Epithelial cell of prostate (primary cell): ENCODE measurements at places on chromosomes 1 and 21.

GRCh38 chr1:25146451-25146855 lies 85.8 kb downstream of the SYF2 start:
- DNase-seq = no peak

DNA sequence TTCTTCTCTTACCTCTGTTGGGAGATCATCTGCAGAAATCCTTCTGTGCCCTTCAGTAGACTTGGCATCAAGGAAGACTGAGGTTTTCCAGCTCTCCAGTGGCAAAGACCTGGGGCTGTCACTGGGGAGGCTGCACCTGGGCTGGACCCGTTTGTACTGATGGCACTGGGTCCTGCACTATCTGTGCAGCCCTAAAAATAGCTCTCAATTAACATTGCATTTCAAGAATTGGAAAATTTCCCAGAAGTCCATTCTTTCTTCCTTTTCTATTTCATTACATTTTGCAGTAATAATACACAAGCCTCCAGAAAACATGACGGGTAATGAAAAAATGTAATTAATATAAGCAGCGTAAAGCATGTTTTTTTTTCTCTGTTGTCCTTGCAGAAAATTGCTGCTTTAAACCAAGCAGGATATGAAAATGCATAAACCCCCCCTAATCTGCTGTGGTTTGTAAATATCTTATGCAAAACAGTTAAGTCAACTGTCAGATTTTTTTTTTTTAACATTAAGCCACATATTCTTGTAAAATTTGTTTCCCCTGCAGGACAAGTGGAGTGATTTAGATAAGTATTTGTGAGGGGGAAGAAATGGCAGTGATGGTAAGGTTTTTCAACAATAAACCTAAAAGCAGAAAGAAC lies 64.9 kb downstream of the LMO4 start:
- DNase-seq = no peak

- no peak for DNase-seq
These were observed 25.9 kb downstream of the SZRD1 start for GRCh38 chr1:16392740-16393569.

DNA sequence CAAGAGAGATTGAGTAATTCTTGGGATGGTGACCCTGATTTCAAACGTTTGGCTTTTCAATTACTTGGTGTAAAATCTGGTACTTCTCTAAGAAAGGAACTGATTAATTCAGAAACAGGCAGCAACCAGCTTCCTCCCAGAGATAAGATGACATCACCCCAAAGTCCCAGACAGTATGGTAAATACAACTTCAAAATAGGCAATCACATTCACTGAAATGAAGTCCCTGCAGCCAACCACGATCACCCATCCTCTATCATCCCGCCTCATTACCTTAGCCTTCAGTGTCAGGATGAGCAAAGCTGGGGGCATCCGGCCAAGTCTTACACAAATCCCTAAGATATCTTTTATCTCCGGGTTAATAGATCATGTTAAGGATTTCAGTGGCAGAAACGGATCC lies 26.4 kb upstream of the RUNX1 start:
- peak; percentile 40 for DNase-seq

DNA sequence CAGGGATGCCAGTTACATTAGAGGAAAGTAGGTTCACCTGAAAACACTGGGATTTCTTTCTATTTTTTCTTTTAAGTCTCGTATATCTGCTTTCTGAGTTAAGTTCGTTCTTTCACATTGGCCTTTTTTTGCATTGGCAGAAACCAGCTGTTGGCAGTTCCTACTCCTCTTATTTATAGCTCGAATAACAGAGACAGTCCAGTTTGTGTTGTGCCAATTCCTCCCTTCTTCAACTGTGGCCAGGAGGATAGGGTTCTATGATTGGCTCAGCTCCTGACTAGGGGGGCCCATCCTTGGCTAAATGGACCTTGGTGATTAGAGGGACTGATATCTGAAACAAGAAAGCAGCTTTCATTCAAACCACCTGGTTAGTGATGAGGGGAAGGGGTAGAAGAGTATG lies 115.8 kb downstream of the RPS6KC1 start:
- DNase-seq = no peak

DNA sequence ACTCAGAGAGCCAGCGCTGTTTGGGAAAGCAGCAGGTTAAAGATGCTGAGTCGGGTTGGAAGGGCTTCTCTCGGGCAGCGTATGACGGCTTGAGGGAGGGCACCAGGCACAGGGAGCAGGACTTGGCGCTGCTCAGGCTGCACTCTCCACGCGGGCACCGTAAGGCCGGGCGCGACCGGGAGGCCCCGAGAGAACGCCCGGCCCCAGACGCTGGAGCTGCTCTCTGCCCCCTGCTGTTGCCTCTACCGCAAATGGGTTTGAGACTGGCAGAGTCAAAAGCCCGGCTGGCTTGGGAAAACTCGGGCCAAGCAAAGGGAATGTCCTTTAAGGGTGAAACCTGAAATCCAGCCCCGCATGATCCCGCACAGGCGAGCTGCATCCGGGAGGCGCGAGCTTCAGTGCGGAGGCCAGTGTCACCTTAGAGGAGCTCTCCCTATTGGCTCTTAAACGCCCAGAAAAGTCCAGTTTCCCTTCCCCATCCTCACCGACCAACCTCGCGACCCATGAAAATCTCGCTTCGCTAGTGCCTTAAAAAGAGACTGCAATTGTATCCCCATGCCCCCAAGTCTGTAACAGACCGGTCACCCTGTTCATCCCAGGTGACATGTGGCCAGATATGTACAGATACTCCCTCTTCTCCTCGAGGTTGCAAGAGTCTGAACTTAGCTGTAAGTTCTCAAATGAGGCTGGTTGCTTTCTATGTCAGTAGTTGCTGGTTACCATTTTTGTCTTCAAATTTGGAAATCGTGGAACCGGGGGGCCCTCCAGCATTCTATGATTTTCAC lies 1.1 kb downstream of the PRRX1 start:
- DNase-seq = no peak

GRCh38 chr1:41492341-41492848 lies 7.9 kb upstream of the EDN2 start:
- DNase-seq = no peak

DNA sequence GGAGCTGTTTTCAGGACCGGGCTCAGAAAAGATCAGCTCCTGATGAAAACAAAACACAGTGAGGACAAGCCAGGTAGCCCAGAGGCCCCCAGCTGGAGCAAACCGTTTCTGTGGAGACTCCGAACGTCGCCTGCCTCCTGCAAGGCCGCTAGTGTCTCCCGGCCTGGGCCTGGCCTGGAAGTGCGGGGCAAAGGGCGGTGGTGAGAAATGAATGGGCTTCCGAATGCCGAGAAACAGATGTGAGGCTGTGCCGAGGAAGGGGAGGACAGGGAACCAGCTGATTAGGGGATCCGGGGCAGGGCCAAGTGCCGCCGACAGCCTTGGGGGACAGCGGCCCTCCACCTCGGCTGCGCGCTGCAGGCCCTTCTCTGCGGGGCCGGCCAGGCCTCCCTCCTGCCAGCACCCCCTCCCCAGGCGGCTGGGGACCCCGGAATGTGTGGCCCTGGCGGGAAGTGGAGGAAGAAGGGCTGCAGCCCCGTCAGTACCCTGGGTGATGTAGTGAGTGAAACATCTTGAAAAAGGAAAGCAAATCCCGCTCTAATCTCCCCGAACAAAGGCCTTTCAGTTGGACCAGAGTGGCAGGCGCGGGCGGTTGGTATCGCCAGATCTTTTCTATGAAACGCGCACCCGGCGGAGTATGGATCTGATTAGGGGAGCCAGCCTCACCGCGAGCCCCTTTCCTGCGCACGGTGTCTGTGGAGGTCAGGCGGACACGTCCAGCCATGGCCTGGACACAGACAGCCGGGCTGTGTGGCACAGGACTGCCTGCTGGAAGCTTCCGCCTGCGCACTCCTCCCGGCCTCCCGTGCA lies 52.6 kb downstream of the PRDM16 start:
- DNase-seq = no peak

GRCh38 chr1:46003315-46003714 lies 129.1 kb downstream of the PIK3R3 start:
- no peak for DNase-seq

DNA sequence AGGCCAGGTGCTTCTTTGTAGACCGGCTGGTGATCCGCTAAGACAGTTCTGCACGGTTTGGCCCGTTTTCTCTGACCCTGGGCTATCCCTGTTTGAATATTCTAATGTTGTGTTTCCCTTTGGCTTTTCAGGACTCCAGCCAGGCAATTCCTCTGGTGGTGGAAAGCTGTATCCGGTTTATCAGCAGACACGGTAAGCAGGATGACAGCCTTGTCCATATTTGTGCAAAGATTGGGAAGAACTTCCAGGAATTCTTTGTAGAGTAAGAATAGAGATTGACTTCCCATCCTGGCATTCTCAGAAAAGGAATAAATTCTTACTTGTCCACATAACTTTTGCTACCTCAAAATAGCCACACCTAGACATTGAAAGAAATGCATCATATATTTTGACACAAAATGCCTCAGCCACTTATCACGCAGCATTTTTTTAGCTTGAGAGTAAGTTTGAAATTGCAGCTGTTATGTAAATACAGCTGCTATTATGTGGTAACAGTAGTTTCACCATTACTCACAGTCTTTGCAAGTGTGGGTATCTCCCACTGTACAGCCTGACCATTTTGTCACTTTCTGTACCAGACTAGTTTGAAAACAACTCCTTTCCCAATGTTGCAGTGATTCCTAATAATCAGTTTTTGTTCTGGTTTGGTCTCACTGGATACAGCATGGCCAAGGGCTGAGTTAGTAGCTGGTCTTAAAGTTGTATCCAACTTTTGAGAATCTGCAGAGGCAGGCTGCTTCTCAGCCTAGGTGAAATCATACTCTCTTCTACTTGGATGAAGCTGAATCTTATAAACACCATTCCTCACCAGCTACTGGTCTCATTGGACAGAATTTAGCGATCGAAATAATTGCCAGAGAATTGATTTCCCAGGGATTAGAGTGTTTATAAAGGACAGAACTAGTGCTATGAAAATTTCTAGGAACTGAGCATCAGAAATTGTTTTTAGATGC lies 40.0 kb upstream of the IKBKE start:
- DNase-seq = peak; percentile 94

DNA sequence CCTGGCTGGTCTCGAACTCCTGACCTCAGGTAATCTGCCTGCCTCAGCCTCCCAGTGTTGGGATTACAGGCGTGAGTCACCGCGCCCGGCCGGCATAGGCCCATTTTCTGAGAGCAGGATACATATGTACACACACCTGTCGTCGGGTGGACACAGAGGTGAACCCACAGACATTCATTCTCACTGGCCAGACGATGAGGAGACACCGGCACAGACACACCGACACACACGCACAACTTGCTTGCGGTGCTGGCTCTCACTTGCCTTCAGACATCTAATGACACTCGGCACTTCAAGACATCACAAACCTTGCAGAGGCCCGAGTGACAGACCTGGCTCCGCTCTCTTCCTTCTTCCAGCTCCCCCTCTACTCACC lies 579 bp downstream of the PTCH2 start:
- DNase-seq = no peak

DNA sequence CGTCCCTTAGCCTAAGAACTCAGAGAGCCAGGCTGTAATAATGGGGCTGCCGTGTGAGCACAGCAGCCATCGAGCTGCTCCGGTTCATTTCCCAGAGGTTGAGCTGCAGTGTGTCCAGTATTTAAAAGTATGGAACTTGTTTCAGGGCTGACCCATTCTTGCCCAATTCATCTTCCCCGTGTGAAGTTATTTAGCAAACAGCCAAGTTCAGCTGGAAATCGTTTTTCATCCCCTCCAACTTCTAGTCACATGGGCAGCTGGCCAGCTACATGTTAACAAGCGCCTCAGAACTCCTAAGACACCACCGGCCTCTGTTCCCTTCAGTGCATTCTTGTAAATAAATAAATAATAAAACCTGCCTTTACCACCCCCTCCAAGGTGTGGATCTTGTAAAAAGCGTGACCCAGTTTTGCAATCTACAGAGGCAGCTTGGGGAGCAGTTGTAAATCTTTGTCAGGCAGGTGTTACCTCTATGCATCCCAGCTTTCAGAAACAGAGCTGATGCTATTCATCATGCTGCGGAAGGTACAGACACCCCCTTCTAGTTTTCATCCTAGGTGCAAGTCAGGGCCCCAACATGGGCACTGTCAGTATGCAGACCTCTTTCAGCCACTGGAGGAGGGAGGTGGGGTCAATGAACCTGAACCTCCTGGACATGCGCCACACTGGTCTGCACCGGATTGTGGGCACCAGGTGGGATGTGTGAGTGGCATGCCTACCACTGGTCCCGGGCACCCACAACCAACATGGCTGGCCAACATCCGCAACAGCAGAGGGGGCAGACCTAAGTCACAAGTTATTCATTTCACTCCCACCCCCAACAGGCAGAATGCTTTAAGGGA lies 18.7 kb upstream of the KNCN start:
- no peak for DNase-seq

DNA sequence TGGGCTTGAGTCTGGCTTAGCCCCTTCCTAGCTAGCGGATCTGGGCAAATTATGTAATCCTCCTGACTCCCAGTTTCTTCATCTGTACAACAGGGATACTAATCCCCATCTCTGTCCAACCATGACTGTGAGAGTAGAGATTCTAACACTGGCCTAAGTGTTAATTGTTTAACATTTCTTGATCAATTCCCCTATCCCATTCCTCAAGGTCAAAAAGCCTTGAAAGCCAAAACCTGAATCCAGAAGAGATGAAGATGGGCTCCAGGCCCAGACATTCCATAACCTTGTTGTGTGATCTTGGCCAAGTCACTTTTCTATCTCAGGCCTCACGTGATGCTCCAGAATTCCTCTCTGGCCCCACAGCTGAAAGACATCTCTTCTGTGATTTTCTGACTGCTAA lies 18.8 kb upstream of the PHLDA3 start:
- DNase-seq = no peak

DNA sequence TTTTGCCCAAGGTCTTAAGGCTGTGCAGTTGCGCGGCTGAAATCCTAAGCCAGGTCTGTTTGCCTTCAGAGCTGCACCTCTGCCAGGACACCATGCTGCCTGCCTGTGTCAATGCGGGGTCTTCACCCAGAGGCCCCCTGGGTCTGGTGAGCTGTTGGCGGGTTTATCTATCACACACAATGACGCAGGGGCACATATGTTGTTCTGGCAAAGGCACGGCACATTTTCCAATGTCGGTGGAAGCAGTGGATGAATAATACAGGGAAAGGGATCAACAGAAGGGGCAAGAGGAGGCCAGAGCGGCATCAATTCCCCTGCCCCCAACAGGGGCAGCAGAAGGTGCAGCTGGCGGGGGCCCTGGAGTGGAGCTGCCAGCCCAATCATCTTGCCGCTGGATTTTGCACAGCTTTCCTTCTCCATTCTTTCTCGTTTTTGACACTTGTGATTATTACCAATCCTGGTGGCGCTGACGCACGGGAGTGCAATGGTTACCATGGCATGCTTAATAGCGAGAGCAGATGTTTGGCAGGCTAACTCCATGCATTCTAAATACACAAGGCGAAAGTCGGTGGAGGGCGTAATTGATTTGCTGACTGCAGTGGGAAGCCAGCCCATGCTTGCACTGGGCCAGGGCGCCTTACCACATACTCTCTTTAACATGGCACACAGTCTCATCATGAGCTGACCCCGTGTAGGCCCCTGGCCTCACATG lies 45.8 kb upstream of the CYP2J2 start:
- no peak for DNase-seq

- no peak for DNase-seq
These were observed 1.5 kb upstream of the KCNA2 start for GRCh38 chr1:110607536-110608230.
